Stimulated activated CD4-positive, alpha-beta T cell treated with anti-CD3 and anti-CD28 coated beads, TNF-alpha, amount 100 ng/mL, for 1 hour (primary cell): ENCODE measurements at places on chromosomes 2 and 18.

- DNase-seq = no peak
Measured at GRCh38 chr2:11636593-11637295, 33.3 kb downstream of the NTSR2 start.

GRCh38 chr2:211181626-211182025 is 625.2 kb downstream of the CPS1 start:
- DNase-seq = no peak

GRCh38 chr2:176088937-176089842 is 3.3 kb upstream of the HOXD13 start:
- DNase-seq = no peak

GRCh38 chr2:20035955-20036666 is 15.3 kb downstream of the LAPTM4A start:
- no peak for DNase-seq

DNA sequence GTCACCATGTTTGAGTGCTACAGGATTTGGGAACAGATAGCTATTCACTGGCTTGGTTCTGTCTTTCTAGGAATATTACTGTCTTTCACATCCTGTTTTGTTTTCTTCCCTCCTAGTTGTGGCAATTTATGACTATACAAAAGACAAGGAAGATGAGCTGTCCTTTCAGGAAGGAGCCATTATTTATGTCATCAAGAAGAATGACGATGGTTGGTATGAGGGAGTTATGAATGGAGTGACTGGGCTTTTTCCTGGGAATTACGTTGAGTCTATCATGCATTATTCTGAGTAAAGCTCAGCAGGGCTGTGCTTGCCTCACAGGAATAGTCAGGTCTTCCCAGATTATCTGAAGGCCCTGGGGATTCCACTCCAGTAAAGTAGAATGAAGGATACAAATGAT is 98.9 kb downstream of the ABI2 start:
- DNase-seq = no peak

DNA sequence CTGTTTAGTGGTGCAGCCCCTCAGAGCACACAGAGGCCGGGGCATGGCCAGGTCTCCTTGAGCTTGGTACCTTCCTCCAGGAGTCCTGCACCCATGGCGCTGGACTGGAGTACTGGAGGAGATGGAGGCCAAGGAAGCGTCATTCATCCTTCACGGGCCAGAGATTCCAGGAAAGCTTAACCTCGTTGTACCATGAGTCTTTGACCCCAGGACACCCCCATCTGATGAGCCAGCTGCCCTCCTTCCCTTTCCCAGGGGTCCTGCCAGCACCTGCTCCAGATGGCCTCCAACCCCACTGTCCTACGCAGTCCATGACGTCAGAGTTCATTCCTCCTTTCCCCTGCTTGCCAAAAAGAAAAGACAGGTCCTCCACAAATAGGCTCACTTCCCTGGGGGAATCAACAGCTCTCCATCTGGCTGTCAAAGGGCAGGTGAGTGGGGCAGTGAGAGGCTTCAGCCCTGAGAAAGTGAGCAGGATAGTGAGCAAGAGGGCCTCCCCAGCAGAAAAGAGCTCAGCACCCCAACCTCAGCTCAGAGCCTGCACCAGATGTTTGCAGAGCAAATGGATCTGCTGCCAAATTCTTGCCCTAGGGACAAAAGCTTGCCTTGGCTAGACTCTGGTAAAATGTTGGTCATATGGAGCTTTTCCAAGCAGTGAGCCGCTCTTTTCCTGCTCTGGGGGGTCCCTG is 4.5 kb upstream of the NPPC start:
- DNase-seq = no peak

GRCh38 chr2:154226931-154227330 is 355.2 kb downstream of the GALNT13 start:
- no peak for DNase-seq

DNA sequence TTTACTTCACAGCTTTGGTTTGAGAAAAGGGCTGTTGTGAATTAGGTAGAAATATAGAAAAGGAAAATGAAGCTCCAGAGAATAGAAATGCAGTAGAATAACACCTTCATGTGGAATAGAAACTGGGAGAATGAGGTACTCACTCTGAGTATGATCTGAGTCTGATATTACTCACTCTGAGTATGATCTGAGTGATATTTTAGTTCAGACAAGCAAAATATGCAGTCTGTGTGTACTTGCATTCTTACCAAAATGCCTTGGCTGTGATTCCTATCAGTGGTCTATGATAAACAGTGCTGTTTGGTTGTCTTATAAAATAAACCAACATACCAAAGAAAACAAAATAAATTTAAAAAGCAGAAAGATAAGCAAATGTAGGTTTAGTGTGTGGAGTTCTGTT is 487.6 kb downstream of the THSD7B start:
- no peak for DNase-seq

DNA sequence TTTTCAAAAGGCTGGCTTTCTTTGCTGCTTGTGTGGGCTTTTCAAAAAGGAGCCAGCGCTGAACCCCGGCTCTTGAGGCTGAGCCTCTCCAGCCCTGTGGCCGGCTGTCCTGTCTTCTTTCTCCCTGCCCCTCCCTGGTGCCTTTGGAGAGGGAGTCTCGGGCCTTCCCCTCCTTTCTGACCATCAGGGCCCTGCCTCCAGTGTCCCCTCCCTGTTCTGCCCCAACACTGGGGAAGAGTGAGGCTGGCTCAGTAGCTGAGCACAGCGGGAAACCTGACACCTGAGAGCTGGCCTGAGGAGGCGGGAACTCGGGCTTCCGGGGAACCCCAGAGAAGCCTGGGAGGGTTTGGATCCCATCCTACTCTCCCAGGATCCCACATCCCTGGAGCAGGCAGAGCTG is 232.1 kb downstream of the LOXHD1 start:
- no peak for DNase-seq

DNA sequence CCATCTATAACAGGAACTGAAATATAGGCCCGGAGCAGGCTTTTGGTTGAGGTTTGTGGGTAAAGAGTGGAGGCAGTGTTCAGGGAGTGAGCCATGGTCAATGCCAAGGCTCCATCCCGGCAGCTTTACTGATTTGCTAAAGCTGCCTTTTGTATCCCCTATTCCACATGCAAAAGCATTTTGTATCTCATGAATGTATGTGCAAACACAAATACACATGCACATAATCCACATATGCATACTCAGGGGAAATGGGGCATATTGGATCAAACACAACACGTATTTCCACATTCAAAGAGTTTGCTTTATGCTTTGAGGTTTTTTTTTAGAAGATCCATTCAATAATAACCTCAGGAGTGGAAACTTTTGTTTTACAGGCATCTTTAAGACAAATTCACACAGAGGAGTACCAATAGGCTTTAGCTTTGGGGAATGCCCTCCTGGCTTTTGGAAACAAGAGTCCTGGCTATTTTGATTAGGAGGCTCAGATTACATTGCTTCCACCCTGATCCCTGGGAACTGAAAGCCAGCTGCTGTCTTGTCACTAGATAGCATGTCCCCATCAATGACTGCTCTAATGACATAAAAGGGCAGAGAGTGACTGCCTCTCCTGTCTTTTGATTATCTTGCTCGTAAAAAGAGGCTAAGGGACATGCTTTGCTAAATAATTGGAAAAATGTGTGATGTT is 263.2 kb downstream of the EN1 start:
- DNase-seq = no peak

DNA sequence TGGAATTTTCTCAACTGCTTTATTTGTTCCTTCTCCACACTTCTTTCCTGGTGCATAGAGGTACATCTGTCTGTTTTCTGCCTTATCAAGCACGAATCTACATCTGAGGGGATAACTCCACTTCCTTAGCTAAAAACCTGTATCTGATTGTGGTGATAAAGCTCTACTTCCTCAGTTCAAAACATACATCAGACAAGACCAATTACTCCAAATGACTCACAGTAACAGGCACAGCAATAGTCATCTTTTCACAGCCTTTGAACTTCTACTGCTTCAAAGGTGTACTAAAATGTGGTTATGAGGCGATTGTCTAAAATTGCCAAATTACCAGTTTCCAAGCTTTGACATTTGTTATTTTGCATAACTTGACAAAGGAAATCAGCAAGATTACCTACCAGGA is 803.6 kb upstream of the ZEB2 start:
- DNase-seq = no peak

DNA sequence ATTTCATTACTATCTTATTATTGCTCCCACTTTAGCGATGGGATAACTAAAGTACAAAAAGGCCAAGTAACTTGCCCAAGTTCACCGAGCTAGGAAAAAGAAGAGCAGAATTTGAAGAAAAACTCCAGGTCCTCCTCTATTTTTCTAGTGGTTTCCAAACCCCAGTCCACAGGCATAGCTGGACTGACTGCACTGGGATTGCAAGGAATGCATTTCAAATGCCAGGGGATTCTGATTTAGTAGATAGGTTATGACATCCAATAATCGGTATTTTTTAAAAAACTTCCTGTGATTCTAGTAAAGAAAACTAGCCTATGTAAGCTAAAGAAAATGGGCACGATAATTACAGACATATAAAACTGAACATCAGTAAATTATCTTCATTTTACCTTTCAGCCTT is 62.7 kb upstream of the GALNT5 start:
- no peak for DNase-seq

GRCh38 chr18:55515941-55516710 is 71.9 kb downstream of the TCF4 start:
- no peak for DNase-seq

DNA sequence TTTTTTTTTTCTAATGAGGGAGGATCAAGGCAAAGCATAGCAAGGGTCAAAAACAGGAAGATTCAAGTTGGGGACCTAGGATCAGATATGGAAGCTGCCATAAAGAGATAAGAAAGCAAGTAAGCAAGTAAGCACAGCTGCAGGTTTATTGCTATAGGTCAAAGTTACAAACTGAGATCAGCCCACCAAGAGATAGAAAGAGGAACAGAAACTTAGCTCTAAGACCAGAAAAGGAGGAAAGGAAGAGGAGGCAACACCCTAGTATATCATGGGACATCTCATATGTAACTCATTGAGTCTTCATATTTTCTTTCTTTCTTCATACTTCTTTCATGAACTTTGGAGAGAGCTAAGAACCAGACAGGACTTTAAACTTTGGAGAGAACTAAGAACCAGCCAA is 295.9 kb upstream of the CRIM1 start:
- no peak for DNase-seq

DNA sequence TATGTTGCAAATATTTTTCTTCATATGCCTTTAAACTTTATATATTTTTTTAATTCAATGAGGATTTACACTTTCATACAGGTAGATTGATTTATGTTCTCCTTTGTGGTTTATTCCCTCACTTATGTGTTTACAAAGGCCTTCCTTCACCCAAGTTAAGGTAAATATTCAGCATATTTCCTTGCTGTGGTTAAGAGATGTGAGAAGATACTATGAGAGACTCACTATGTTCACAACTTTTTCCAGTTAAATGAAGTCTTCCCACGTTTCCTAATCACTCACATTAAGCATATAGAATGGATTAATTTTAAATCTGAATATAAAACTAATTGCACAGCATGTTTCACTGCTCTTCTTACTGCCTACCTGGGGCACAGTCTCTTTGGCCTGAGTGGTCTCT is 597 bp downstream of the PECR start:
- no peak for DNase-seq

GRCh38 chr2:70785137-70785911 is 5.1 kb downstream of the FIGLA start:
- DNase-seq = peak; percentile 14
